Natural killer cell (primary cell): ENCODE measurements at places on chromosomes 6 and 20. TPM values are rescaled to one million over a fixed set of nuclear protein-coding genes. Genes with fewer than 3 reads are reported as not detected.

DNA sequence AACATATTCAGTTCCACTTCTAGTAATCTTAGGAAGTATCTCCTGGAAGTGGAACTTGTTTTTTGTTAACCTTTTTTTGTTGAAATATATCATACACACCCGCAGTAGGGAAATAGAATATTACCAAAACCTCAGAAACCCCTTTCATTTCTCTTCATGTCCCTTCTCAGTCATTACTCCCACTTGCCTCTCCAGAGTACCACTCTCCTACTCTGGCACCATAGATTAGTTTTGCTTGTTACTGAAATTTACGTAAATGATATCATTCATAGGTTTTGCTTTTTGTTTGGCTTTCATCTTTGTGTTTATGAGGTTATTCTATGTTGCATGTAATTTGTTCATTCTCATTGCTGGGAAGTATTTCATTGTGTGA lies 52.8 kb downstream of the ZFAND3 start:
- no peak overlapping the region for H3K27ac ChIP-seq
- DNase-seq = no peak
- no peak overlapping the region for H3K4me3 ChIP-seq

GRCh38 chr20:31746068-31746878 lies 7.2 kb downstream of the TPX2 start:
- H3K27ac ChIP-seq = no peak overlapping the region
- H3K36me3 ChIP-seq = no peaks in the 10 kb centered on the region
- H3K27me3 ChIP-seq = no peaks in the 10 kb centered on the region
- no peaks in the 10 kb centered on the region for H3K4me1 ChIP-seq
- no peak for DNase-seq

- H3K36me3 ChIP-seq = no peaks in the 10 kb centered on the region
- no peak within 1 kb of the TSS for H3K4me3 ChIP-seq
- H3K27me3 ChIP-seq = peaks cover 6% of the 10 kb centered on the region
- H3K4me1 ChIP-seq = peaks cover 4% of the 10 kb centered on the region
- no peak within 1 kb of the TSS for H3K27ac ChIP-seq
Observed at GRCh38 chr20:19212469-19212815, at the start of gene SLC24A3. SLC24A3 (plus strand) TSS chr20:19212642.

- H3K36me3 ChIP-seq = no peaks in the 10 kb centered on the region
- H3K27me3 ChIP-seq = no peaks in the 10 kb centered on the region
- no peak overlapping the region for H3K4me3 ChIP-seq
- no peaks in the 10 kb centered on the region for H3K4me1 ChIP-seq
Observed at GRCh38 chr6:139066080-139066479, 37.5 kb downstream of the ABRACL start.

DNA sequence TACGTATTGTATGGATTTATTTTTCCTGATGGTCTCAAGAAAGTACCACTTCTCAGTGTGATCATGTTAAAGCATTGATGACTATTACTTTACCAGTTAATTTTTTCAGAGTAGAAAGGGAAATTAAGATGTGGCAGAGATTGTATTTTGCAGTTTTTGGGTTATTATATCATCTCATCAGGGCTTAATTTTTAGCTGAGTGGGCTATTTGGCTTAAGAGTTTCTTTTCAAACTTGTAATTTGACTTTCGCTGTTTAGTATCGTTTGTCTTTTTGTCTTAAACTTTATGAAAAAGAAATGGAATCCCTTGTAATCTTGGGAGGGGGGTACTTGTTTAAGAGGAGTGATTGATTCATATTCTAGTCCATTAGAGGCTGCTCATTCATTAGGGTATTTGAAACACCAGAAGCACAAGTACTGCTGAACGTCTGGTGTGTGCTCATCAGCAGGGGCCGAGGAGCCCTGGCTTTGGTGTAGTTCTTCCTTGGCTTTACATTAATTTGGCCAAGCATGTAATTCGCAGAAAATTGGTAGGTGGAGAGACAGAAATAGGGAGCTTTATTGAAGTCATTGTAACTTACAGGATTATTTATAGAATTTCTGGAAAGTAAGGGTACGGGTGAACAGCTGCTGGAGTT lies 112.4 kb downstream of the TIAM2 start:
- no peaks in the 10 kb centered on the region for H3K4me1 ChIP-seq
- DNase-seq = no peak
- no peaks in the 10 kb centered on the region for H3K36me3 ChIP-seq
- H3K27ac ChIP-seq = no peak overlapping the region

GRCh38 chr20:61682996-61683681 lies 382.5 kb downstream of the TAF4 start:
- H3K27ac ChIP-seq = no peak overlapping the region
- no peak for DNase-seq
- no peaks in the 10 kb centered on the region for H3K4me1 ChIP-seq
- no peaks in the 10 kb centered on the region for H3K27me3 ChIP-seq
- H3K4me3 ChIP-seq = no peak overlapping the region
- no peaks in the 10 kb centered on the region for H3K36me3 ChIP-seq

DNA sequence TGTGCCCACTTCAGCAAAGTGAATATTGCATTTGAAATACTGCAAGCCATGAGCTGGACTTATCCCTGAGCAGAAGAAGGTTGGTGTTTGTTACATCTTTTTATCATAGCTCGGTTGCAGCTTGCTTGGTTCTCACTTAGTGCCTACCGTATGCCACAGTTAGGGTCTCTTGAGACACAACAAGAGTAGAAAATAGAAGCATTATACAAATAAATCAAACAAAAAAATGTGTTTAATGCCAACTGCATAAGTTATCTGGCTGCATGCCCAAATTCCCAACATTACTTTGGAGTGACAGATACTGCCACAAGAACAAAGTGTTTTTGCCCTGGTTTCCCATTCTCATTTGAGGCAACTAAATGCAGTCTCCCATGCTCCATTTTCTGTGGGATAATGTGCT lies 53.9 kb upstream of the LAMP5 start:
- H3K27me3 ChIP-seq = no peaks in the 10 kb centered on the region
- no peaks in the 10 kb centered on the region for H3K36me3 ChIP-seq
- no peak overlapping the region for H3K27ac ChIP-seq
- H3K4me3 ChIP-seq = no peak overlapping the region
- no peak for DNase-seq
- H3K4me1 ChIP-seq = no peaks in the 10 kb centered on the region

DNA sequence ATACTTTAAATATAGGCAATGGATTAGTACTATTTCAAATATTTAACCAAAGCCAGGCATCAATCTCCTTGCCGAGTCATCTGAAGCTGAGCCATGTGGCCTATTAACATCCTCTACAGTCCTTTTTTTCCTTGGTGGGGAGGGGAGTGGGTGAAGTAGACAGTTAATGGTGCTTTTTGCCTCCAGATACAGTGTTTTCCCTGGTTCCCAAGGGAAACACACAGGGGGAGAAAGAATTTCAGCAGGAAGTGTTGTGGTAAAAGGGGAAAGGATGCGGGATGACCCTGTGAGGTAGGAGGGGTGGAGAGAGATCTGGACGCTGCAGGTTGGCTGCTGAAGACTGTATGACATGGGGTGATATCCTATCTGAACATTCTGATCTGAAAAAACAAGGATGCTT lies 9.6 kb downstream of the CLDN20 start:
- H3K4me1 ChIP-seq = no peaks in the 10 kb centered on the region
- no peak for DNase-seq
- H3K27ac ChIP-seq = no peak overlapping the region
- peaks cover 18% of the 10 kb centered on the region for H3K36me3 ChIP-seq
- H3K27me3 ChIP-seq = no peaks in the 10 kb centered on the region
- no peak overlapping the region for H3K4me3 ChIP-seq

GRCh38 chr20:48584391-48585060 lies 243.3 kb downstream of the PREX1 start:
- no peaks in the 10 kb centered on the region for H3K4me1 ChIP-seq
- no peak overlapping the region for H3K4me3 ChIP-seq
- no peak for DNase-seq
- H3K36me3 ChIP-seq = no peaks in the 10 kb centered on the region
- no peaks in the 10 kb centered on the region for H3K27me3 ChIP-seq

- H3K4me3 ChIP-seq = peak overlapping the region; percentile 11
- peak; percentile 95 for DNase-seq
- peak overlapping the region; percentile 78 for H3K27ac ChIP-seq
- H3K27me3 ChIP-seq = no peaks in the 10 kb centered on the region
- H3K36me3 ChIP-seq = no peaks in the 10 kb centered on the region
Observed at GRCh38 chr6:166488076-166488685, 98.3 kb downstream of the RAMACL start.

GRCh38 chr6:31122791-31123706 lies 2.8 kb upstream of the CDSN start:
- no peaks in the 10 kb centered on the region for H3K4me1 ChIP-seq
- no peaks in the 10 kb centered on the region for H3K27me3 ChIP-seq
- H3K27ac ChIP-seq = no peak overlapping the region
- DNase-seq = no peak
- H3K36me3 ChIP-seq = no peaks in the 10 kb centered on the region
- no peak overlapping the region for H3K4me3 ChIP-seq

GRCh38 chr6:157221049-157221816 lies 102.1 kb downstream of the TMEM242 start:
- no peak overlapping the region for H3K27ac ChIP-seq
- DNase-seq = peak; percentile 89
- H3K27me3 ChIP-seq = peaks cover 2% of the 10 kb centered on the region
- H3K4me3 ChIP-seq = peak overlapping the region; percentile 40

DNA sequence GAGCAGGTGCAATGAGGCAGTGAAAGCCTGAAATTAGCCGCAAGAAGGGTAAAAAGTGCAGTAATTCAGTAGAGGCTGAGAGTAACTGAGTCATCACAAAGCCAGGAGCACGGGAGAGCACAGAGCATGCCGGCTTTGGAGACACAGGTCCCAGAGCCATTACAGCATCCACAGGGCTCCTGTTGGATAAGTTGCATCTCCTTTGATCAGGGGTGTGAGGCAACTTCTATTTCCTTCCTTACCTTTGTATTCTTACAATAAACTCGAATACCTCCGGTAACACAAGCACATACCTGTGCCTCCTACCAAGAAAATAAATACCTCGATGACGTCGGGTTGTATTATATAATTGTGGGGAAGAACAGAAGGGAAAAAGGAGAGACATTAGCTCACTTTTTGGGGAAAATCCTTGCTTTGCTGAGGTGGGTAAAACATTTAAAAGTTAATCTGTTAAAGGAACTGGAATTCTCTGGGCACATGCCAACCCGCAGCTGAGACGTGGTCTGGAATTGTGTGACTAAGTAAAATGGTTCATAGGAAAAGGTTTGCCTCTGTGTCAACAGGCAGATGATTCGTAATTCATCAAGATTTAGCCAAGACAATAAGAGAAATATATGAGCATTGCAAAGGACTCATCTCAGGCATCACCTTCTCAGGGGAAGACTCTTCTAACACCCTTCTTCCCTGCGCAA lies 360.7 kb upstream of the ZFP64 start:
- H3K4me1 ChIP-seq = no peaks in the 10 kb centered on the region
- no peak for DNase-seq
- H3K36me3 ChIP-seq = no peaks in the 10 kb centered on the region

GRCh38 chr6:43216200-43216599 lies 13.1 kb downstream of the DNPH1 start:
- no peak overlapping the region for H3K27ac ChIP-seq
- H3K36me3 ChIP-seq = peaks cover 24% of the 10 kb centered on the region
- H3K4me3 ChIP-seq = no peak overlapping the region
- no peaks in the 10 kb centered on the region for H3K4me1 ChIP-seq
- no peak for DNase-seq
- H3K27me3 ChIP-seq = no peaks in the 10 kb centered on the region

- DNase-seq = no peak
- H3K4me3 ChIP-seq = no peak overlapping the region
- H3K27me3 ChIP-seq = peaks cover 2% of the 10 kb centered on the region
- no peak overlapping the region for H3K27ac ChIP-seq
- H3K36me3 ChIP-seq = no peaks in the 10 kb centered on the region
- peaks cover 14% of the 10 kb centered on the region for H3K4me1 ChIP-seq
Observed at GRCh38 chr6:166176106-166176505, 8.5 kb upstream of the TBXT start.

DNA sequence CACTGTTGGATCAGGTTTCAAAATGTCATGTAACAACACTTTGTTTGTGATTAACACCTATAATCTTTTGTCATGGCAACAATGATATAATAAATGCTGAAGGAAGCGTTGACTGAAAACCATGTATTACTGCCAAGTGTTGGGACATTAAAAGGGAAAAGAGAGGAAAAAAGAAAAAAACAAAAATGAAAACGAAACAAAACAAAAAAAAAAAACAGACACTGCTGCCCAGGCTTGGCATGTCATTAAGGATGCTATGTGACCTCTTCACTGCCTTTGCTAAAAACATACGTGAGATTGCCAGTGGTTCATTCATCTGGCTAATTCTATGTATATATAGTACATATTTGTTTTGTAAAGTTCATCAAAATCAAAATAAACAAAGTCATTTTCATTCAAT lies 516.7 kb upstream of the RNF217 start:
- no peak overlapping the region for H3K4me3 ChIP-seq
- no peak overlapping the region for H3K27ac ChIP-seq
- H3K27me3 ChIP-seq = no peaks in the 10 kb centered on the region
- DNase-seq = no peak

DNA sequence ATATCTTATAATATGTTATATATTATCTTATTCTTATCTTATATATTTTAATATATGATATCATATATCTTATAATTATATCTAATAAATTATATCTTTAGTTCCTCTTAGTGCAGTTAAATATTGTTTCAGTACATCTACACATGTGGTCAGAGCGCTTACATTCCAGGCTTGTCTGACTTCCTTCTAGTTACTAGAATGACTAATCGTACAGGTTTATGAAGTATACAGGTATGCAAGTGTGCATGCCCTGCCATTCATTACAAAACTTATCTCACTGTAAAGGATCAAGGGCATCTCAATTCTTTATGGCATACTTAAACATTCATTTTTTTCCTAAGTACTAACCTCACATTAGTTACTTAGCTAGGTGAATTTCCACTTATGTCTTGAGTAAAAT lies 1278.0 kb upstream of the MAP3K7 start:
- H3K4me3 ChIP-seq = no peak overlapping the region
- no peak for DNase-seq
- no peaks in the 10 kb centered on the region for H3K4me1 ChIP-seq

GRCh38 chr6:24766680-24767462 lies 7.9 kb upstream of the GMNN start:
- peak; percentile 57 for DNase-seq
- no peaks in the 10 kb centered on the region for H3K36me3 ChIP-seq
- no peak overlapping the region for H3K27ac ChIP-seq

ALDH8A1 gene
- total RNA-seq = 1.8 TPM

PACRG gene
- not detected for total RNA-seq

BPIFB3 gene
- not detected for total RNA-seq

MROH8 gene
- 3.2 TPM for total RNA-seq

HLA-DOA gene
- total RNA-seq = 1.2 TPM

ATP6V1G2 gene
- 1.0 TPM for total RNA-seq

LY6G6C gene
- not detected for total RNA-seq

SPINT4 gene
- not detected for total RNA-seq

TSHZ2 gene
- 1.9 TPM for total RNA-seq

PROCR gene
- total RNA-seq = 9.3 TPM
